ENCODE measurements at places on chromosomes 3 and 15.

DNA sequence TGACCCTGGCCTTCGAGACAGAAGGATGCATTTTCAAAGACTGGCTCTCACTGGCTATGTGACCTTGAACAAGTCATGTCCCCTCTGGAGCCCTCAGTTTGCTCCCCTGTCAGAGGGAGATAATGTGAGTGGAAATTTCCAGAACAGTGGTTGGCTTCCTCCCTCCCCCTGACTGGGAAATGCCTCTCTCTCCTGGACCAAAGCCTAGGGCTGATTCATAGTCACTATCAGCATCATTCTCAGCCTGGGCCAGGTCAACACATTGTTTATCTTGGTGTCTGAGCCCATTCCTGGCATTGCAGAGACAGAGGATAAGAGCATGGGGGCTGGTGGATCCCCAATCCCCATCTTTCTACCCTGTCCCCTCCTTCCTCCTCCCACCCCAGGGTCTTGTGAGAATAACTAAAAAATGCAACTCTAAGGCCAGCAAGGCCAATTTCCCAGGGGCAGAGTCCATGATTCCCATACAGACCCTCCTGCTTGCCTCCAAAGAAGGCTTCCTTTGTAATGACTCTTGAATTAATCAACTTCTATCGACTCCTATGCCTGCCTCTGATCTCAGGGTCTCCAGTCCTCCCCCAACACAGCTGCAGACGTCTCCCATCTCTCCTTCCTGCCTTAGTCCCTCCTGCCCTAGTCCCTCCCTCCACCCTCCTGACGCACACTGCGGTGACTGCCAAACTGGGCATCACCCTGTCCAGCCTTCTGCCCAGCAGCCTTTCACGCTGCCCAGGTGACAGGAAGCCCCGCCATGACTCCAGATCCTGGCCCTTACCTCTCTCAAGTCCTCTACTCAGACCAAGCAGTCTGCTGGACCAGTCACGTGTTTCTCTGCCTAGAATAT, 35.4 kb upstream of the CORO2B start:
- peak; percentile 84 for DNase-seq

- no peak for DNase-seq
Observed at GRCh38 chr3:45041666-45042065, 15.6 kb downstream of the CLEC3B start.

- DNase-seq: no peak
Observed at GRCh38 chr3:45332901-45333407, 55.4 kb upstream of the LARS2 start.

- DNase-seq: no peak
Observed at GRCh38 chr3:141644931-141645330, 93.2 kb upstream of the RNF7 start.

GRCh38 chr3:31926543-31926942, 54.5 kb downstream of the OSBPL10 start:
- DNase-seq: no peak

DNA sequence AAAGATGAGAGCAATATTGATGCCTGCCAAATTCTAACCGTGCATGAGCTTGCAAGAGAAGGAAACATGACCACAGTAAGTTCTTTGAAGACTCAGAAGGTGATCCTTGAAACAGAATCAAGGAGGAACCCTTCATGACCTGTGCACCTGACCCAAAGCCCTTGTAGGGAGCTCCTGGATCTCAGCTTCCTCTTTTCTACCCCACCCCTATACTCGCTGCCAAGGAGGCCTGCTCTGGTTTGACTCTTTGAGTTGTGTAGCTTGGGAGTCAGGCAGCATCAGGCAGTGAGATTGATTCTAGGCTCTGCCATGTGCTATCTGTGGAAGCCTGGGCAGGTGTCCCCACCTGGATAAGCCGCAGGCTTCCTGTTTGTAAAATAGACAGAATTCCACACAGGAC, 10.6 kb downstream of the TTC21A start:
- DNase-seq: no peak

- no peak for DNase-seq
Observed at GRCh38 chr15:77992356-77993222, 84.9 kb downstream of the TBC1D2B start.

DNA sequence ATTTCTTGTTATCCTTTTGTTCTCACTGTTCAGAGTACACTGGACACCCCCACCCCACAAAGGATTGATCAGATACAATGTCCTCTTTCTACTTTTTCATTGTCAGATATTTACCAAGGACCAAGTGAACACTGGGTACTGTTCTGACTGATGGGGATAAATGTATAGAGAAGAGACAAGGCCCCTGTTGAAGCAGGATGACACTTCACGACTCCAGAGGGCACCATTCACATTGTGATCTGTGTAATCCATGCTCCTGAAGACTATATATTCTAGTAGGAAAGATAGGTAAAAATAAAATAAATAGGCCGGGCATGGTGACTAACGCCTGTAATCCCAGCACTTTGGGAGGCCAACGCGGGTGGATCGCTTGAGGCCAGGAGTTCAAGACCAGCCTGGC, 7.2 kb upstream of the CRYGS start:
- DNase-seq: no peak

GRCh38 chr3:16961621-16962205, 77.0 kb downstream of the PLCL2 start:
- DNase-seq: no peak

DNA sequence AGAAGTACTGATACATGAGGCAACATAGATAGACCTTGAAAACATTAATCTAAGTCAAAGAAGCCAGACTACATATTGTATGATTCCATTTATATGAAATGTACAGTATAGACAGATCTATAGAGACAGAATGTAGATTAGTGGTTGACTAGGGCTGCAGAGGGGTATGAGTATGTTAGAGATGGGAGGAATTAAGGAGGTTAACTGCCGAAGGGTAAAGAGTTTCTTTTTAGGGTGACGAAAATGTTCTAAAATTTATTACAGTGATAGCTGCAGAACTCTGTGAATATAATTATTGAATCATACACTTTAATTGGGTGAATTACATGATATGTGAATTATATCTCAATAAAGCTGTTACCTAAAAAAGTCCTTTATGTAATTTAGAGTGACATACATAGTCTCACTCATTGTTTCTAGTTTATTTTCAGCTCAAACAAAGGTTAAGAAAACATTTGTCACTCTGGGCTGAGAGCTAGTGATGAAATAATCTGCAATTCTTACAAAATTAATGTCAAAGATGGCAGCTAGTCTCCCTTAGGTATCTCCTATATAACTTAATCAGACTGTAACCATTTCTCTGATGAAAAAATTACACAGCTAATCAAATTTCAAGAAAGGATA, 61.4 kb downstream of the DENND4A start:
- peak; percentile 21 for DNase-seq

DNA sequence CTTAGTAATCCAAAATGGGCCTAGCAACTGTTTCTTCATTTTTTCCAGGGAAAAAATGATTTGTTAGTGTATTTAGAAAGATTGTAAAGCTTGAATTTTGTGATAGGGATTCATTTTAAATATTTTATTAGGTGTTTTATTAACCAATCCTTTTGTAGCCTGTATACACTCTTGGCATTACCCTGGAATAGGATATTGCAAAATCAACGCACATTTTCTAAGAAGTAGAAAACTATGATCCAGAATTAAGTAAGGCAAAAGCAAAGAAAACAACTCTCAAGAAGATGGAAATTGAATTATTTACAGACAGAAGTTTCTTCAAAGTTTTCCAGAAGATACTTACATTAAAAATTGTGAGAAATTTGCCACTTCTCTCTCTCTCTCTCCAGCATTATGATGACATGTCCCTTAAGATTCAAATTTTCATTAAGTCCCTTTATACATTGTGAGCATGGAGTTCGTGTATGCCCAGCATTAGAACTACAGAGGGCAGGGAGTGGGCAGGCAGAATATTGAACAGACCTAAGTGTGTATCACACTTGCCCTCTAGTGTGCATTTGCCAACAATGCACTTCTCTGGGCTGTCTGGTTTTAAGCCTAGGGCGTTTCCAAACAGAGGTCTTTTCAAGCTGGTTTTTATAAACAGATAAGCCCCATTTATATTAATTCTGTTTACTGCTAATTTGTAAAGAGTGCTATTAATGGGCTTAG, 28.5 kb upstream of the CMSS1 start:
- peak; percentile 59 for DNase-seq

DNA sequence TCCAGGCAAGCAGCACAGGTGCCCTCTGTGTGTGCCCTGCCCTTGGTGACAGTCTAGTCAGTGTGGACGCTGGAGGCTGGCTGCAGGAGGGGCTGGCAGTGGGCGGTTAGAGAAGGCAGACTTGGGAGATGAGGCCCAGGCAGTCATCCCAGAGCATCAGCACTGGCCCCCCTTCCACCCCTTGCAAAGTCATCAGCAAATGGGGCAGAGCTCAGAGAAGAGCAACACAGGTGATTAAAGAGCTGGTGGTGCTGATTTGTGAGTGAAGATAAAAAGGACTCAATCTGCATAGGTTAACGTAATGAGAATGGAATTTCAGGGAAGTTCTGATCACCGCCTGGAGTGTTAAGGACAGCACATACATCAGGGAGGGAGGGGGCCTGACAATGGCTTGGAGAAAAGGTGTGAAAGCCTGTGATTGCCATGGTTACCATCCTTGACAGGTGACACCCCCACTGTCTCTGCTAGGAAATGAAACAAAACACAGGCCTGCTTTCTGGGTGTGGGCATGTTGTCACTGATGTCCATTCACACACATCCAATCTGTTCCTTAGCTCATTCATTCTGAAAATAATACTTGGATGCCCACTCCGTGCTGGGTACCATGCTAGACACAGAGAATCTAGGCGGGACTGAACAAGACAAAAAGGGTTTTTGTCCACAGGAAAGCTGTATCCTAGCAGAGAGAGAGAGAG, 269.6 kb upstream of the ST8SIA2 start:
- DNase-seq: no peak

- DNase-seq: no peak
Observed at GRCh38 chr3:23880703-23881339, 36.0 kb downstream of the NKIRAS1 start.

- DNase-seq: no peak
Observed at GRCh38 chr3:70097084-70097483, 97.6 kb downstream of the SAMMSON start.

DNA sequence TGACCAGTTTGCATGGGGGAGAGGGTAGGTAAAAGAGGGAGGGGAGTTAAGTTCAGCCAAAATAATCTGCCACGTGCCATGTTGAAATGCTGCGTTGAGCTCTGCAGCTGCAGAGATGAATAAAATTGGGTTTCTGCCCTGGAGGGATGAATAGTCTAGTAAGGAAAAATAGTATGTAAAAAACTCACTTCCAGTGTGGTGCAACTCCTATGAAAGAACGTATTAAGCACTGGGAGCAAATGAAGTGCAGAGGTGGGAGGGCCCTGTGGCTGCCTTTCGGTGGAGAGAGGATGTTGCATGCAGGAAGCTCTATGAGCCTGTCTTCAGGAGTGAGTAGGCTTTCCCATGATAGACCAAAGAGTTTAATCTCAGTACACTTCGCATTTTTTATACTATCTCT, 8.6 kb downstream of the CEP63 start:
- DNase-seq: no peak

GRCh38 chr15:61654918-61655317, 405.3 kb downstream of the VPS13C start:
- no peak for DNase-seq

GRCh38 chr3:58249358-58250092, 11.9 kb downstream of the ABHD6 start:
- no peak for DNase-seq

DNA sequence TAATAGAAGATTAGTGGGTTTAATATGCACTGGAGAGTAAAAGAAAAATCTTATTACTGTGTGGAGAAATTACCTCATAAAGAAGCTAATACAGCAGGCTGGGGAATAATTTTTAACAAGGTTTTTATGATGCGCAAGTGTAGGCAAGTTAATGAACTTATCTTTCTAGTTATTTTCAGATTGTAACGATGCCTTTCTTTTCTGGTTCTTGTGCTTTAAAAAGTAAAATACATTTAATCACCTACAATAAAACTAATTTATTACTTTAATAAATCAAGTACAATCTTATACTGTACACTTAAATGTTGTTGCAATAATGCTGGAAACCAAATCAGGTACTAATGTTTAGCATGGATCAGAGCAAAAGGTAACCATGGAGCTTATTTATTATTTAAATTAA, 266.6 kb downstream of the ZIC1 start:
- no peak for DNase-seq

DNA sequence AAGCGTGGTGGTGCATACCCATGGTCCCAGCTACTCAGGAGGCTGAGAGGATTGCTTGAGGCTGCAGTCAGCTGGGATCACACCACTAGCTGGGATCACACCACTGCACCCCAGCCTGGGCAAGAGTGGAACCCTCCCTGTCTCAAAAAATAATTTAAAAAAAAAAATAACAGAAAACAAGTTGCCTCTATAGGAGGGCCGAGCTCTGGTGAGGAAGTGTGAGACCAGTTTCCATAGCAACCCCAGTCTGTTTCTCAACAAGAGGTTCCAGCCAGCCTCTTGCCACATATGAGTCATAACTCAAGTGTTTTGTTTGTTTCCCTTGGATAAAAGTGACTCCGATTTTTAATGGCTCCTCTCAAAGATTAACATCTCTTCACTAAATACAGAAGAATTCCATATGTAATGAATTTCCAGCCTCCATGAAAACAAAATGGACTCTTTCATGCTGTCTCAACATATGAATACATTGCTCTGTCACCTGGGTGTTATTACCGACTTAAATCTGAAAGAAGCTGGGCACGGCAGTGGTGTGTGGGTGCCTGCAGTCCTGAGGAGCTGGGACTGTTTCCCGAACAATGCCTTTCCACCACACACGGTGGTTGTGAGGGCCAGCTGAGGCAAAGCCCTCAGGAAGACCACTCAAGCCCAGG, 19.7 kb downstream of the TMEM43 start:
- DNase-seq: peak; percentile 99

- DNase-seq: no peak
Observed at GRCh38 chr3:23836536-23837230, 30.9 kb downstream of the UBE2E1 start.

DNA sequence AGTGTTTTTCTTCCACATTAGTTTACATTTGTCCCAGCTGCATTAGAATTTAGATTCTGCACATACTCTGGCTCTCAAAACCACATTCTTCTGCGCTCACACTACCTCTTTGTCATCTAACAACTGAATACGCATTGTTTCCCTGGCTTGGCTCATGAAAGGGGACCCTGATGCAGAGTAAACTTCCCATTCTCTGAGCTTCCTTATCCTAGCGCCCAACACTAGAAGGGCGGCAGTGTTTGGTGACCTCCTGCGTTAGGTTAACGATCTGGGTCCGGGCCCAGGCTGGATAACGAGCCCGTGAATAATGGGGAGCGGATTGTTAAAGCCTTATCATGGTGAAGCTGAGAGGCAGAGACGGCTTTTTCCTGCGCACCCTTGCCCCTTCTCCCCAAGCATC, 63.9 kb downstream of the ETV5 start:
- no peak for DNase-seq

DNA sequence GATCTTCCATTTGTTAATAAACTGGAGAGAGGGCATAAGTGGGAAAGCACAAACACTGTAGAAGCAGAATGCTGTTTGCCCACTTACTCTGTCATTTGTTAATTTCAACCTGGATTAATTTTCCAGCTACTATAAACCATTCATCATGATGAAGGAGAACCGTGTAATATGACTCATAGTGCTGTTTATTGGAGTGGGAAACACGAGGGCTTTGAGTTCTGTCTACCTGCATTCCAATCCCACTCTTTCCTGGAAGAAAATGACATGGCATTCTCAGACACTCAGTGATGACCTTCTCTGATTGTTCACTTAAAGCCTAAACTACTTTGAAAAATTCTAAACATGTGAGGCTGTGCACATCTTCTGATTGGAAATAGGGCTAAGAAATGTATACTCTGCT, 826.7 kb downstream of the AGBL1 start:
- no peak for DNase-seq

GRCh38 chr3:143811602-143812001, 36.7 kb downstream of the SLC9A9 start:
- peak; percentile 39 for DNase-seq

GRCh38 chr3:63972987-63973386, 50.3 kb downstream of the PSMD6 start:
- no peak for DNase-seq

Data from stromal cell of bone marrow (primary cell).